ENCODE measurements at places on chromosomes 7 and 10.

GRCh38 chr7:98970016-98970615 lies 91.8 kb downstream of the TRRAP start:
- DNase-seq, result no peak

- DNase-seq, result no peak
These were observed 14.8 kb downstream of the CYP3A7 start for GRCh38 chr7:99719996-99720769.

- DNase-seq, result no peak
These were observed 171.3 kb downstream of the MAGI2 start for GRCh38 chr7:79282070-79282694.

DNA sequence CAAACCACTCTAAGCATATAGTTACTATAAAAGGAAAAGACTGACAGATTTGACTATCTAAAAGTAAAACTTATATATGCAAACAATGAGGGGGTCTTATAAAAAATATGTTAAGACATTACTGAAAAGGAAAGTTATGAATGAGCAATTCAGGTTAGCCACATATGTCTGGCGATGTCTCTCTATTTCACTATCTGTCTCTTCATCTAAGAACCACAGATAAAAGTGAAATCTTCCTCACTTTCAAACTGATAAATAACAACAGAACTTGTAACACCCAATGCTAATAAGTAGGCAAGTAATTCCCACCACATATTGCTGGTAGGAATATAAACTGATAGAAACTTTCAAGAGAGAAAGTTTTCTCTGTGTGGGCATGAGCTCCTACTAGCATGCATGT lies 138.2 kb downstream of the CHCHD3 start:
- no peak for DNase-seq

GRCh38 chr7:33850768-33851167 lies 54.6 kb upstream of the BMPER start:
- DNase-seq, result no peak

DNA sequence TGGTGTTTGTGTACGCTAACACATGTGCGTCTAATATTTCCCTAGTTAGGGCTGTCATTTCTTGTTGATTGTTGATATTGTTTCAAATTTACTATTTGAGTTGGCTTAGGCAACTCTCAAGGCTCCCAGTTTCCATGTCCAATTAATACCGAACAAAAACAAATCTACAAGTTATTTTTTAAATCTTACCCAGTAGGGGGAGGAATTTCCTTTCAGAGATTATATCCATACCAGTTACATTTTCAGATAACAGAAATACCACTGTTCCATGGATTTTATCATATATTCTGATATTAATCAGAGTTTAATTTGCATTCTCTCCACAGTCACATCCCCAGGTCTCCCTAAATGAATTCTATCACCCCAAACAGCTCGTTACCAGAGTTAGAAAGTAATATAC lies 7.2 kb upstream of the AKR1B10 start:
- no peak for DNase-seq

DNA sequence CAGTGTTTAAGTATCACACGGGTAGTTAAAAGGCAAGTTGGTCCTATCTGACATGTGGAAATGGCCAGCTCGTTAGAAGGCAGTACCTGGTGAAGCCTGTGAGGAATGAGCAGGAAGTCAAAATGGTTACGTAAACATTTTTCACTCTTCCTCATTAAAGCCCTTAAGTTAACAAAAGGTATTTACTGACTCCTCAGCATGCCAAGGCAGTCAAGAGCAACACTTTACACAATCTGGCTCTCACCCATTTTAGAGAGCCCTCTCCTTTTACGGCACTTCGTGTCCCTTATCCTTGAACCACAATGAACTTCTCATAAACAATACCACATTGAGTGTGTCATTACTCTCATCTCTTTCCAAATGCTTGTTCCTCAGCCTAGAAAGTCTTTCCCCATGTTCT lies 11.0 kb upstream of the RSBN1L start:
- no peak for DNase-seq

- no peak for DNase-seq
These were observed 173.2 kb upstream of the KIAA1217 start for GRCh38 chr10:24035761-24036160.

DNA sequence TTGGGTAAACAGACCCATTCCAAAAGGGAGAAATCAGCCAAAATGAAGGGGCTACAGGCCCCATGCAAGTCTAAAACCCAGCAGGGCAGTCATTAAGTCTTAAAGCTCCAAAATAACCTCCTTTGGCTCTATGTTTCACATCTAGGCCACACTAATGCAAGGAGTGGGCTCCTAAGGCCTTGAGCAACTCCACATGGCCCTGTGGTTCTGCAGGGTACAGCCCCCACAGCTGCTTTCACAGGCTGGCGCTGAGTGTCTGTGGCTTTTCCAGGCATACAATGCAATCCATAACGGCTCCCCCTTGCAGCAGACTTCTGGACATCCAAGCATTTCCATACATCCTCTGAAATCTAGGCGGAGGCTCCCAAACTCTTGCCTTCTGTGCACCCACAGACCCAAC lies 9.0 kb downstream of the TMEM243 start:
- DNase-seq, result no peak

GRCh38 chr10:70064486-70064885 lies 11.8 kb downstream of the MACROH2A2 start:
- no peak for DNase-seq
